Lower leg skin (tissue), 4 donors: ENCODE measurements at places on chromosomes 6 and 20.

- DNase-seq, result no peak
Measured at GRCh38 chr6:12813321-12813720, 96.8 kb downstream of the PHACTR1 start.

DNA sequence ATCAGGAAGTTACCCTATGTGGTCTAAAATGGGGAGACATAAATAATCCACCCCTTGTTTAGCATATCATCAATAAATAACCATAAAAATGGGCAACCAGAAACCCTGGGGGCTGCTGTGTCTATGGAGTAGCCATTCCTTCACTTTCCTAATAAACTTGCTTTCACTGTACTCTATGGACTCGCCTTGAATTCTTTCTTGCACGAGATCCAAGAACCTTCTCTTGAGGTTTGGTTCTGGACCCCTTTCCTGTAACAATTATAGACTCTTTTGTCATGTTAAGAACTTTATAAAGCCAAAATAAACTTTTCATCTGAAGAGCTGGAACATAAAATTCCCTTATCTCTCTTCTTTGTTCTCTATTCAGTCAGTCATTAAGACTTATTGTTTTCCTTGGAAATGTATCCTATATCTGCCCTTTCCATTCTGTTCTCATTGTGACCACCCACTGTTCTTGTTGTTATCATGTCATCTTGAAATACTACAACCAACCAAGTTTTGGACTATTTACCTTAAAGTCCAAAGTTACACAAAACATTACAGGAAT, 29.3 kb upstream of the ZBTB24 start:
- no peak for DNase-seq

GRCh38 chr20:51372176-51372803, 170.2 kb downstream of the NFATC2 start:
- DNase-seq, result peak; percentile 58

DNA sequence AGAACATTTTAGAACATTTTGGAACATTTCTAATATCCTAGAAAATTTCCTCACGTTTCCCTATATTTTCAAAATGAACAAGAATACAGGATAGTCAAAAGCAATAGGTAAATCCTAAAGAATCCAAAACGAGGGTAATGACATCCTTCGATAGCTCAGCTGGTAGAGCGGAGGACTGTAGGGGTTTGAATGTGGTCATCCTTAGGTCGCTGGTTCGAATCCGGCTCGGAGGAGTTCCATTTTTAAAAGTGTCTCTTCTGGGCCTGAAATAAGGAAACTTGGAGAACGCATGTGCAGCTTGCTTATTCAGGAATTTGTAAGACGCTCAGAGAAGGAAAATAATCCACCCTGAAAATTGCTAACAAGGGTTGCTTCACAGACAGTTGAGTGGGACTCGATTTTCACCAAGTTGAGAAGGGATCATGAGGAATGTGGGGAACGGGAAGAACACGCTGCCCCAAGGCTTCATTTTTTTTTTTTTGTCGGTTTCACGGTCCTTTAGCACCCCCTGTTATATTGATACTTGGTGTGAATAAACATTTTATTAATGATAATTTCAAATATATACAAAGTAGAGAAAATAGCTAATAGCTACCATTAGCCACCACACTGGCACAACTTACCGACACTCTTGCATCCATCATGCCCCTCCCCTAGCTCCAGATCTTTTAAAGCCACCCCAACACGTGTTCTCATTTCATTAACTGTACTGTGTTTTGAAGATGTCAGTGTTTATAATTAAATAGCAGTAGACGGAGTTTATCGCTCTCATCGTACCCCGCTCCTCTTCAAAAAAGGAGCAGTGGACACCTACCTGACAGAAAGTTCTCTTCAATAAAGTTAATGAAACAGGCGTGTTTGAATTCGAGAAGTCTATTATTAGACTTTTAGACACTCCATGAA, 1.8 kb upstream of the ABT1 start:
- no peak for DNase-seq

GRCh38 chr20:8404912-8405635, 273.0 kb downstream of the PLCB1 start:
- no peak for DNase-seq

DNA sequence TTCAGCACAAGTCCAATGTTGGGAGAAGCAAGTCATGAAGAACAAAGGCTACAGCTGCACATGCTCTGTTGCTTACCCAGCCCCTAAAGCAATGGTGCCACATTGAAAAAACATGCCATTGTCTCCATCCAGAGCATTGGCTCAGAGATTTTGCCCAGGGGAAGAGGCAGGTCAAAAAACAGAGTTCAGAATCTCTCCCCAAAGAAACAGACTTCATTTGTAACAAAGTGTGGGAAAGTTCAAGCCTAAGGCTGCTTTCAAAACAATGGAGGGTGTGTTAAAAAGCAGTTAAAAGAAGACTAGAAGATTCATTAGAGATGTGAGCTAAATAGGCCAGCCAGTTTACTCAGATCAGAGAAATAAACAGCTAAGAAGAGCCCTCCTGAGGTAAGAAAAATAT, 63.6 kb downstream of the DZANK1 start:
- no peak for DNase-seq

- DNase-seq, result no peak
Measured at GRCh38 chr20:21517566-21518277, 3.9 kb upstream of the NKX2-2 start.

DNA sequence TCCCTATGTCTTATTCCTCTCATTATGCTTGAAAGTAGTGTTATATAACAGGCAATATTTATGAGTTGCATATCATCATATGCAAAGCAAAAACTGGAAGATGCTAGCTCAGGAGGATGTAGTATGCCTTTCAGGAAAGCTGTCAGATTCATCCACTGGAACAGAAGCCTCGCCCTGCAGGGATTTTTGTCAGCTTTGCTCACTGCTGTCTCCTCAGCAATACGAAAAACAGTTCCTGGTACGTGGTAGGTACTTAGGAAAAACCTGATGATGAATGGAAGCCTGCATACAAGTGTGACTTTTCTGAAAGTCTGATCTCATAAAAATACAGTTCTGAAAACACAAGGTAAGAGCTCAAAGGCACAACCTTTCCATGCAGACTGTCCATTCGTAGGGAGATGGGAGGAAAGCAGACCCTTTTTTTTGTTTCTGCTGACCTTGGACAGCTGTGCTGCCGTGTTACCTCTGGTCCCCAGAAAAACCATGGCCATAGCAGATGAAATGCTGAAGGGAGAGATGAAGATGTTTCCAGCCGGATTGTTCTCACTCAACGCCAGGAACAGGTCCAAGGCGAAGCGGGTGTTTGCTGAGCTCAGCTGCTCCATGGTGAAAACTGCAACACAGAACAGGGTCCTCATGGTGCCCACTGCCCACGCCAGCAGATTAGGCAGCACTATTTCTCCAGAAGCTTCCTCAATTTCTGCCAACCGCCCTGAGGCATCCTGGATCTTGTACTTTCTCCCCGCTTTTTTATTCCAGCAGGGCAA, 1.5 kb downstream of the SERPINB1 start:
- DNase-seq, result no peak

- DNase-seq, result no peak
Measured at GRCh38 chr6:63795006-63795405, 159.4 kb downstream of the PHF3 start.

- DNase-seq, result no peak
Measured at GRCh38 chr6:45562171-45562570, 184.4 kb upstream of the SUPT3H start.

DNA sequence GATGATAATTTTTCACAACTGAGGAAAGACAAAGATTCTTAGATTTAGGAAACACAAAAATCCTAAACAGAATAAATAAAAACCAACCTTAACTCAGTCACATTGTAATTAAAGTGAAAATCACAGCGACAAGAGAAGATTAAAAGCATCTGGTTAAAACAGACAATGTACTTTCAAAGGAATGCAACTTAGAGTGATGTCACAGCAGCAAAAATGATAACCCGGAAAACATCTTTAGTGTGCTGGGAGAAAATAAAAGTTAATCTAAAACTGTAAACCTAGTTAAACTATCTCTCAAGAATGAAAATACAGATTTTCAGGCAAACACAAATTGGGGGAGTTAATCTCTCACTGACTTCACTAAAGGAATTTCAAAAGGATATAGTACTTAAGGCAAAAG, 76.8 kb upstream of the OGFRL1 start:
- DNase-seq, result no peak

DNA sequence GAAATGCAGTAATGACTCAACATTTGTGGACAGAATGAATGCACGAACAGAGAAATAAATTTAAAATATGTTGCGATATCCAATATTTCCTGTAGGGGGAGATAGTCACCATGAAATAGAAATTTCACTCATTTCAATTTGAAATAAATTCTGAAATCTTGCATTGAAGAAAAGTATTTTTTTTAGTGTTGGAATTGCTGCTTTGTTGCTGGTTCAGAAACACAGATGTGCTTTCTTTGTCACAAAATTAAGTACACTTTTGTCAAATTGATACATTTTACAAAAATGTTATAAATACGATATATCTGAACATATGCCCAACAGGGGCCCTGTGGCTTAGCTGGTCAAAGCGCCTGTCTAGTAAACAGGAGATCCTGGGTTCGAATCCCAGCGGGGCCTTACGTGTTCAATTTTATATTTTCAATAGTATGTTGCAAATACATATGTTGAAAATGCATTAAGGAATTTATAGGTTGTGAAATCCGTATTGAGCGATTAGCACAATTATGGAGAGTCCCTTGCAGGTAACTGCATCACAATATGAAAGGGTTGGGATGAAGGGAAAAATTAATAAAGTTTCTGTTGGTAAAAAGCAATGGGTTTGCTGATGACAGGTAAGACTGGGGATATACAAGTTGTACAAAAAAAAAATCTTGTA, 85.4 kb upstream of the PRSS16 start:
- no peak for DNase-seq

GRCh38 chr6:3380344-3381232, 76.3 kb downstream of the SLC22A23 start:
- no peak for DNase-seq

- no peak for DNase-seq
Measured at GRCh38 chr6:169263836-169264608, 10.4 kb upstream of the THBS2 start.

DNA sequence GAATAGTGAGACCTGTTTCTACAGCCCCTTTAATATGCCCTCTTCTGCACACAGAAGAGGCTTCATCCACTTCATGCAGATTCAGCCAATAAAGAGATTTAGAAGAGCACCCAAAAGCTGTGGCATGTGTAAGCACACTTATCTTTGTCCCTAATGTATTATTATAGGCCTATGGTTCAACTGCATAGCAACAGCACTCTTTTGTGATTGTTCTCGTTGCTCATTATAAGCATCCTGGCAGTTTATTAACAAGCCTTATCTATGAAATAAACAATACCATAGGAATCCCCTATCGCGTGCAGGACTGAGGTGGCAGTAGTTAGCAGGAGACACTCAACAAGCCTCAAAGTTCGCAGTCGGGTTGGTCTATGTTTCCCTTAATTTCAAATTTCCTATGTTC, 138.5 kb upstream of the BEND6 start:
- DNase-seq, result no peak

DNA sequence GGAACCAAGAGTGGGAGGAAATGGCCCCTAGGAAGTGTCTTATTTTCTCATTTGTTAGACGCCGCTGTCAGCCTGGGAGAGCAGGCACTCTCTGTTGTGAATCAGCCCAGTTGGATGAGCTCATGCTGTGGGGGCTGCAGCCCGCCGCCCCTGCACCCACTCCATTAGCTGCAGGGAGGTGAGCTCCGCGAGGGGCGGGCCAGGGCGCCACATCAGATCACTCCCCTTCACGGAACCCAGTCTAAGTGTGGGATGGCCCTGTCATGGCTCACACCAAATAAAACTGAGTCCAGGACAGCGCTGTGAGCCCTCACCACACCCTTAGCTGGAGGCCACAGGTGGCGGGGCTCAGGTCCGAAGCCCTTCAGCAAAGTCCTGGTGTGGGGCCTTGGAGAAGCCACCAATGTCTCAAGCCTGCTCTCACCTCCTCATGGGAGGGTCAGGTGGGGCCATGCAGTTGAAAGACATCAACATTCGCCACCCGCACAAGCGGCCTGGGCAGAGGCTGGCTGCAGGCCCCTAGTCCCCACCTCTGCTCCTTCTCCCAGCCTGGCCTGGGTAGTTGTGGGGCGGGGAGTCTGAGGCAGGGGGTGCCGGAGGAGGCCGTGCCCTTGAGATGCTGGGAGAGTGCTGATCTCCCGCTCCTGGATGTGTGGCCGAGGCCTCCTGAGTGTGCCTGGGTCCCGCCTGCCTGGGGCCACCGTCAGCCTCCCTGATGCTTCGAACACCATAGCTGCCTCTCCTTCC, 66.2 kb upstream of the SLCO4A1 start:
- DNase-seq, result no peak

DNA sequence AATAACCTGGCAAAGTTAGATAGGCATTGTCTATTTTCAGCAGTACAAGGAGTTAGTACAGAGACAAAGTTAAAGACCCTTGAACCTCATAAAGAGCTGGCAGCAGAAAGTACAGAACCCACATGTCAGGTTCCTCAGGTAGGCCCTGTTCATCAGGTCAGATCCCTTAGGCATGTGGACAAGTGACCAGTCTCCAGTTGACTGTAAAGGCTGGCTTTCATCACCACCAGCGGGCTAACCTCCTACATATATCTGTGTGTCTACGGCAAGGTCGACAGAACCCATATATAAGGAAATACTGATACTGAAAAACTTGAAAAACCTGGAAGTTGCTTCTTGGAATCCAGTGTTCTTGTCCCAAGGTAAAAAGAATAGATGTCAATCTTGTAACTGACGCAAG, 223.1 kb upstream of the SGK1 start:
- DNase-seq, result no peak

- DNase-seq, result peak; percentile 43
Measured at GRCh38 chr6:13261464-13261994, 66.8 kb downstream of the TBC1D7 start.

GRCh38 chr20:57819291-57819690, 109.5 kb upstream of the PMEPA1 start:
- no peak for DNase-seq

DNA sequence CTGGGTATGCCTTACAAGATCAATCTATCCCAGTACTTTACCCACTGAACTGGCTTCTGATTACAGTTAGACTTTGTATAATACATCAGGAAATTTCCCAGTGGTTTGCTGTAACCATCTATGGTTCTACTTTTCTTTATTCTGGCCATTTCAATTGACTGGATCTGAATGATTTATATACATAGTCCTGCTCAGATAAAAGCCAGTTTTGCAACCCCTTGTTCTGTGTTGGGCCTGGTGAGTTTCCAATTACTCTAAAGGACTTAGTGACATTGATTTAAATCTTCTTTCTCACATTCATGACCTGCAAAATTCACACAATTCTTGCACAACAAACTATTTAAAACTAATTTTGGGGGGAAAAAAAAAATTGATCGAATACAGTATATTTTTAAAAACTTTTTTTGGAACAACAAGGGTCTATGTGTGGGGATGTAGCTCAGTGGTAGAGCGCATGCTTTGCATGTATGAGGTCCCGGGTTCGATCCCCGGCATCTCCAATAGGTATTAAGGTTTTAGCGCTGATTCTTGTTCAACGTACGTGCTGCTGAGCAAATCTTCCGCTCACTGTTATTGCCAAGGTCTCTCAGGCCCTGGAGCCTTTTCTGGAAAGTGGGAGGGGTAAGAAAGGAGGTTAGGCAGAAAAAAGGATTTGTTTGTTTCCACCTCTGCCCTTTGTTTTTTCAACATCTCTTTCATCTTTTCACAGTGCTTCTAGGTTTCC, 117.5 kb downstream of the GPX5 start:
- DNase-seq, result no peak
